ENCODE measurements at places on chromosomes 4 and X.

GRCh38 chr4:146059151-146059550 is 116.4 kb upstream of the LSM6 start:
- DNase-seq: no peak

DNA sequence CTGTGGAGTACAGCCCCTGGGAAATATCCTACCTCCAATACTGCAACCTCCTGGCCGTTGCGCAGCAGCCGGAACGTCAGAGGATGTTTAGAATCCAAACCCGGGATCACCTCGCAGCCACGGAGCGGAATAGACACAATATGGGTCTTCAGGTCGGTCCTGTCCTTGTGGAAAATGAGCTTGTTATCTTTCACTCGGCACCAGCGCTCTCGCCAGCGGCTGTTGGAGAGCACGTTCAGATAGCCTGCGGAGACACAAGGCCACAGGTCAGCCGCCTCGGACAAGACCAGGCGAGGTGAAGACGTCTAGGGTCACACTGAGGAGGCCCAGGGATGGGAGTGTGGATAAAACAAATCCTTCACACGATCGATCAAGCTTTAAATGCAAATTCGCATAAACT is 139.3 kb downstream of the AFAP1 start:
- DNase-seq: no peak

- no peak for DNase-seq
Measured at GRCh38 chrX:23656091-23656490, 11.2 kb upstream of the PRDX4 start.

- no peak for DNase-seq
Measured at GRCh38 chr4:176635372-176636261, 157.1 kb downstream of the VEGFC start.

- no peak for DNase-seq
Measured at GRCh38 chrX:70168238-70169188, 8.8 kb upstream of the DGAT2L6 start.

DNA sequence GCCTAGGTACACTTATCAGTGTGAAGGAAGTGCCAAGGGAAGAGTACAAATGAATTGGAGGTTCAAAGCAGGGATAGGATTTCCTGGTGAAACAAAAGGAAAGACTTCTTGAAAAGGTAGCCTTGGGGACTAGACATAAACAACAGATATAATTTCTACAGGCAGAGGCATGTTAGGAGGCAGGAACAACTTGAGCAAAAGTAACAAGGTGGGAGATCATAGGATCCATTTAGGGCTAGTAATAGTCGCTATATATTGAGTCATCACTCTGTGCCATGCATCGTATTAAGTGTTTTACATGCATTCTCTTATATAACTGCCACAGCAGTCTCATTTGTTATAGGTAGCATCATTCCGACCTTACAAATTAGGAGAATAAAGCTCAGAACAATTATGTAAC is 98.3 kb upstream of the EOLA2 start:
- no peak for DNase-seq

DNA sequence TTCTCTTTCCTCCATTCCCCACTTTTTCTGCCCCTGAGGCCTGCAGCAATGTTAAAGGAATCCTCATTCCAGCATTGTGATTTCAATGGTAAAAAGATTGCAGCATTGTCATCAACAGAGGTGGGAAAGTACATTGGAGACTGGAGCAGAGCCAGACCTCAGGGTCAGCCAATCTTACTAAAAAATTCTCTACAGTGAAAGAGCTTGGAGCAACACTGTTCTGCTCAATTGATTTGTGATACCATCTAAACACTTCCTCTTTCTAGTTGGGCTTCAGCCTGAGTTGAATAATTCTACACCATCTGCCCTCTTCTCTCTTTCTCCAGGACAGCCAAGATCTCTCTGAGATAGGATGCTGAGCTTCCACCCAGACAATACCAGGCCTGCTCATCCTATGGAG is 176.5 kb downstream of the AR start:
- DNase-seq: no peak
